Erythroblast (primary cell): ENCODE measurements at places on chromosomes 11 and 22.

DNA sequence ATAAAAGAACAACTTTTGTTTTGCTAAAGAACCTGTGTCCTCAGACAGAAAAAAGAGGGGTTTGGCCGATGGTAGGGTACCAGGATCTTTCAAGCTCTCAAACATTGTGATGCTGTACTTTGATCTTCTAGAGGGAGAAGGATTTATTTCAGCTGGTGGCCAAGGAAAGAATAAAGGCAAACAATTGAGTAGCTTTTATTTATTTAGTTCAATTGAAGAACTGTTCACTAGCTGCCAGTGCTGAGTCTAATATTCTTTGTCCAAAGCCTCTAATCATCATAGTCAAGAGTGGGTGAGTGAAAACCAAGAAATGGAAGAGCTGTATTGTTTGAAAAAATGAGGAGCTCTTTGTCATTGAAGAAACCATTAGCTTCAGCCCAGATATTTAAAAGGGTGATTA is 138.4 kb downstream of the FAT3 start:
- DNase-seq, result no peak

- no peak for DNase-seq
Observed at GRCh38 chr11:34519595-34520235, 6.1 kb upstream of the ELF5 start.

DNA sequence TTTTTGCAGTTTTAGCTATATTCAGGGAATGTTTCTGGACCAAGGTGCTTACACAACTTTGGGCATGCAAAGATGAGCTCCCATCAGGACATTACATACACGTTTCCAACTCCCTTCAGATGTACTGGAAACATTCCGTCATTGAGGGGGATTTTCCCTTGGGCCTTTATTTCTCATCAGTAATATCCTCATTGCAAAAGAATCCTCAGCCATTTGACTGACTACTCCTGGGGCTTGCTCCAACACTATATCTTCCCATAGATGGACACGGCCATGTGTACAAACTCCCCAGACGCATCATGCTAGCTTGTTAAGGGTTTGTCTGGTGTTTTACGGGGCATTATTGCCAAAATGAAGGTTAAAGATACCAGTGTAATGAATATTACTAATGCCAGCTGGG is 59.3 kb upstream of the NUP160 start:
- no peak for DNase-seq

- DNase-seq, result no peak
Observed at GRCh38 chr11:130418756-130419155, 9.7 kb downstream of the ADAMTS8 start.

- DNase-seq, result no peak
Observed at GRCh38 chr11:7418061-7418460, 67.2 kb upstream of the OLFML1 start.

DNA sequence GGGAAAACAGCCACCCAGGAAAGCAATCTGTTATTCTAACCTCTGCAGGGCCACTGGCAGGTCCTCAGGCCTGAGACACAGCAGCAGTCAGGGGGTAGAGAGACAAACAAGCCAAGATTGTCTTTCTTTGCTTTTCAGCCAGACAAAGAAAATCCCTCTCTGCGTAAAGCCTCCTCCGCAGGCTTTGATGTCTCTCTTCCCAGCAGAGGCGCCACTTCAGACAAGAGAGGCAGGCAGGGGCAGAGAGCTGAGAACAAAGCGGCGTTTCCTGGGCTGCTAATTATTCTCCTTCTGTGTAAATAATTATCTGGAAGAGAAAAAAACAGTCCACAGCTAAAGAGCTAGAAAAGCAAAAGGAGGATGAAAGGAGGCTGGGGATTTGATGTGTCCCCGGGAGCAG is 102.7 kb upstream of the SEZ6L start:
- DNase-seq, result no peak

DNA sequence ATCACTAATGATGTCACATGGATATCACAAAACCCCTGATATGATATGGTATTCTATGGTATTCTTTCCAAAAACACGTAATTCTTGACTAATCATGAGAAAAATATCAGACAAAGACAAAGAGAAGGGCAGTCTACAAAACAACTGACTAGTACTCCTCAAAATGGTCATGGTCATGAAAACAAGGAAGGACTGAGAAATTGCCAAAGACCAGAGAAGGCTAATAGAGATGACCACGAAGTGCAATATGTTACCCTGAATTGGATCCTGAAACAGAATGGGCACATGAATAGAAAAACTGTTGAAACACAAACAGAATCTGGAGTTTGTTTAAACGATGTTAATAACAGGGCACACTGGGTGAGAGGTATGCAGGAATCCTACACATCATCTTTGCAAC is 10.2 kb downstream of the CKAP5 start:
- no peak for DNase-seq

- no peak for DNase-seq
Observed at GRCh38 chr11:69351460-69351859, 57.5 kb downstream of the MYEOV start.

GRCh38 chr11:128502726-128503125 is 84.6 kb downstream of the ETS1 start:
- no peak for DNase-seq

GRCh38 chr11:73838443-73839122 is 38.1 kb downstream of the COA4 start:
- DNase-seq, result no peak

DNA sequence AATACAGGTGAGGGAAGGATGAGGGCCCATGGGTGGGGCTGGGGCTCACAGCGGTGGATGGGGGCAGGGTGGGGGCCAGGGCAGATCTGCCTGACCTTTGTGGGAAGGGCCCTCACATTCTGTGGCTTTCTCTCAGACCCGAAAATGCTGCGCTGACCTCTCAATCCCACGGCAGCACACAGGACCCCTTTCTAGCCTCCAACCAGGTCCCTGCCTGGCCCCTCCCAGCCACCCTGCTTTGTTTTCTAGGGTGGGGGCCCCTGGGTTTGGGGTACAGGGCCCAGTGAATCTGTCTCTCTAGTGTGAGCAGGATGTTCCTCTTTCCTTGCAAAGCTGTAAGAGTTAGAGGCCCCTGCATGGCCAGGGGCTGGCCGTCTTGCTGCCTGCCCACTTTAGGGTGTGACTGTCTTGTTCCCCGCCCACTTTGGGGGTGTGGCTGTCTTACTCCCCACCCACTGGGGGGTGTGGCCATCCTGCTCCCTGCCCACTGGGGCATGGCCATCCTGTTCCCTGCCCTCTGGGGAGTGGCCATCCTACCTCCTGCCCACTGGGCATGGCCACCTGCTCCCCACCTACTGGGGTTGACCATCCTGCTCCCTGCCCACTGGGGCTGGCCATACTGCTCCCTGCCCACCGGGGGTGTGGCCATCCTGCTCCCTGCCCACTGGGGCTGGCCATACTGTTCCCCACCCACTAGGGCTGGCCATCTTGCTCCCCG is 11.5 kb downstream of the PARVG start:
- peak; percentile 59 for DNase-seq

DNA sequence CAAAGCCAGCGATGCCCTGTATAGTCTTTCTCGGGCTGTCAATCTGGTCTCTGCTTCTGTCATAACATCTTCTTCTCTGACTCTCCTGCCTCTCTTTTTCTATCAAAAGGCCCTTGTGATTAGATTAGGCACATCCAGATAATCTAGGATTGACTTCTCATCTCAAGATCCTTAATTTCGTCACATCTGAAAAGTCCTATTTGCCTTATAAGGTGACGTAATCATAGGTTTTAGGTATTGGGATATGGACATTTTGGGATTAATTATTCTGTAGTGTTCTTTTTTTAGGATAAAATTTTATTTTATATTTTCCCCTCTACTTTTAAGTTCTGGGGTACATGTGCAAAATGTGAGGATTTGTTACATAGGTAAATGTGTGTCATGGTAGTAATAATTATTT is 480.8 kb upstream of the CCDC90B start:
- no peak for DNase-seq

- no peak for DNase-seq
Observed at GRCh38 chr11:79369055-79369454, 71.8 kb downstream of the TENM4 start.

GRCh38 chr22:44026066-44026629 is 2.0 kb downstream of the PARVB start:
- DNase-seq, result no peak

DNA sequence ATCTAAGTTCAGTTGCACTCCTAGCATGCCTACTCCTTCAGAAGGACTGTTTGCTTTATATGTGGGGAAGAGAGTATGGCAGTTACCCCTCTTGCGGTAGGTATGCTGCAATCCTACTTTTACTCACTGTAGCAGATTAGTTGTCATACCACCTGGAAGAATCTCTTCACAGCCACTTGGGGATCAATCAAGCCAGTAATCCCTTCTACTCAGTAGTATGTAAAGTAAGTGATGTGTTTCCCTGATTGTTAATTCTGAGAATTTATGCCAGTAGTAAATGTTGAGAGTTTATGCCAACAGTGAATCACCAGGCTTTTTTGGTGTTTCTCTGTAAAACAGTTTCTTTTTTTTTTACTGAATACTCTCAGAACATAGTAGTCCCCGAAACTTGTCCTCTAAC is 34.4 kb downstream of the PRMT3 start:
- no peak for DNase-seq

DNA sequence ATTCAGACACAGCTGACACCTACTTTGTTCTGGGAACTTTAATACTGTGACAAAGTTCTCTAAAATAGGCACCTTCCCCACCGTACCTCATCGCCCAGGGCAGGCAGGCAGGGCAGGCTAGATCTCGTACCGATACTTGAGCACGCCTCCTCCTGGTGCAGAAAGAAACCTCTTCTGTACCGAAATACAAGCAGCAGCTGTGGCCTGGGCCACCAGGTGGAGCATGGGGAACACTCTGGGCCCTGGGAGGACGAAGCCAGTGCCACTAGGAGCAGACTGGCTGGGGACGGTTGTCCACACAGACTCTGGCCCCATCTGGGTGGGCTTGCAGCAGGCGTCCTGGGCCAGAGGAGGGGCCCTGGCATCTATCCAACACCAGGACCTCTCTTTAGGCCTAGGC is 12.8 kb downstream of the PMM1 start:
- DNase-seq, result peak; percentile 81

- no peak for DNase-seq
Observed at GRCh38 chr11:108636222-108636621, 28.6 kb upstream of the DDX10 start.

- DNase-seq, result peak; percentile 25
Observed at GRCh38 chr11:117197516-117198456, 1.4 kb upstream of the TAGLN start.

DNA sequence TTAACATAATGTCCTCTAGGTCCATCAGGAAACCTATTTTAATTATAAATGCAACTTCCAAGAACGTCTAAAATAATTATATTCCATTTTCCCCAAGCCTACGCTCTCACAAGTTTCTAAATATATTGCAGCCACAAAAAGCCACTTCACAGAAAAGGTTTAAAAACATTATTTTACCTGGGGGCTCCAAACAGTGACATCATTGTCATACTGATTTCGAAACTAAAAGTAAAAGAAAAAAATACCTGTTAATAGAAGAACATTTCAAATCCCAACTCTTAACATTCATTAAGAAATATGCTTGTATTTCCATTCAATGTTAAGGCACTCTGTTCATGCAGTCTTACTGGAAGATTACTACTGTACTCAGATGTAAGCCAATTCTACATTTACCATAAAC is 1.4 kb downstream of the PSMA1 start:
- peak; percentile 38 for DNase-seq

DNA sequence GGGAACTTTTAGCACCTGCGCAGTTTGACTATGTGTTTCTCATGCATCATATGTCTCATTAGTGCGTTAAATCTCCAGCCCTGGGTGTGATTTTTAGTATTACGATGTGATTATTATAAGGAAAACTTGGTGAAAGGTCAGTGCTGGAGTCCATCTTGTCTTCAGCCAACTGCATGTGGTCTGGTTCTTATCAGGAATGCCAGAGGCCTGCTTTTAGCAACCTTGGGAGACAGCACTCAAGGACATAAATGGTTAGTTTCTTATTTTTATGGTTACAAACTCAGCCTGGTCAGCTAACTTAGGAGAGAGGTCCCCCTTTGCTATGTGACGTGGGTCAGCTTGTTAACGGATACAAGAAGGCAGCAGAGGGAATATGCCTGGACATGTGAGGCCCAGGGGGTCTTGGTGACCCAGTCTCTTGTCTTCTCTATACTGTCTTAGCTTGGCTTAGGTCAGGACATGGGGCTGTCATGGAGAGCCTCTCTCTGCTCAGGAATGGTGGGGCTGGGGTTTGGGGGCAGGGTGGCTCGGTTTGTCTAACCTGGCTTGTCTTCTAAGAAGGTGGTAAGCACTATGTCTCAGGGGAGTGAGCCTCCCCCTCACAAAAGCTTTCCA is 21.5 kb downstream of the KCTD21 start:
- peak; percentile 51 for DNase-seq

- no peak for DNase-seq
Observed at GRCh38 chr22:28792491-28793383, 7.6 kb downstream of the XBP1 start.

- no peak for DNase-seq
Observed at GRCh38 chr11:127074151-127074761, 73.7 kb upstream of the KIRREL3 start.

- no peak for DNase-seq
Observed at GRCh38 chr11:65382804-65383368, 440 bp upstream of the SLC25A45 start.

DNA sequence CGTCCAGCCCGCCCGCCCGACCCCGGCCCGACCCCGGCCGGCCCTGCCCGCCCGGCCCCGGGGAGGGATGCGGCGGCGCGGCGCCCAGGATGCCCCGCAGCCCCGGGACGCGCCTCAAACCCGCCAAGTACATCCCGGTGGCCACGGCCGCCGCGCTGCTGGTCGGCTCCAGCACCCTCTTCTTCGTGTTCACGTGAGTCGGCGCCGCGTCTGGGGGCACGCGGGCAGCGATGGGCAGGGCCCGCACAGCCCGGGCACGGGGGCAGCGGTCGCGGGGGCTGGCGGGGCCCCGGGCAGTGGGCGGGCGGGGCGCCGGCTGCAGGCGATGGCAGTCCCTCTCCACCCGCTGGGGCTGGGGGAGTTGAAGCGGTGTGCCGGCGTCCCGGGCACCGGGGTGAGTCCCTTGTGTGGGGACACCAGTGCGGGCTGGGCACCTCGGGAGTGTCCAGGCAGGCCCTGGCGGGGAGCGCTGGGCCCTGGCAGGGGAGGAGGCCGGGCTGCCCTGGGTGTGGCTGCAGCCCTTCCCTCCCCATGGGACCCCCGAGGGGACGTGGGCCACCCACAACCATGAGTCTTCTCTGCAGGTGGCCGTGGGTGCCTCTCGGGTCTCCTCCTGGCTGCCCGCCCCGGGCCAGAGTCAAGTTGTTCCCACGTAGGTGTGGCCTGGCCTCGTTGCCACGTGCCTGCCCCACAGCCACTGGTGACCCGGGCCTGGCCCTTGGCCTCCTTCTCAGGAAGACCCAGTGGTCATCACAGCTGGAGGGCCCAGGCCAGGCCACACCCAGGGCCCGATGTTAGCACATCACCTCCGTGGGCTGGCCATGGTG is 468 bp downstream of the ZDHHC8 start:
- no peak for DNase-seq

GRCh38 chr11:109970516-109971183 is 122.5 kb upstream of the ZC3H12C start:
- no peak for DNase-seq

GRCh38 chr11:3106736-3107524 is 49.7 kb upstream of the CARS1 start:
- no peak for DNase-seq
